ENCODE measurements at places on chromosomes 13 and 19.

- no peak for DNase-seq
Measured at GRCh38 chr19:43747557-43748204, 7.1 kb downstream of the SMG9 start.

DNA sequence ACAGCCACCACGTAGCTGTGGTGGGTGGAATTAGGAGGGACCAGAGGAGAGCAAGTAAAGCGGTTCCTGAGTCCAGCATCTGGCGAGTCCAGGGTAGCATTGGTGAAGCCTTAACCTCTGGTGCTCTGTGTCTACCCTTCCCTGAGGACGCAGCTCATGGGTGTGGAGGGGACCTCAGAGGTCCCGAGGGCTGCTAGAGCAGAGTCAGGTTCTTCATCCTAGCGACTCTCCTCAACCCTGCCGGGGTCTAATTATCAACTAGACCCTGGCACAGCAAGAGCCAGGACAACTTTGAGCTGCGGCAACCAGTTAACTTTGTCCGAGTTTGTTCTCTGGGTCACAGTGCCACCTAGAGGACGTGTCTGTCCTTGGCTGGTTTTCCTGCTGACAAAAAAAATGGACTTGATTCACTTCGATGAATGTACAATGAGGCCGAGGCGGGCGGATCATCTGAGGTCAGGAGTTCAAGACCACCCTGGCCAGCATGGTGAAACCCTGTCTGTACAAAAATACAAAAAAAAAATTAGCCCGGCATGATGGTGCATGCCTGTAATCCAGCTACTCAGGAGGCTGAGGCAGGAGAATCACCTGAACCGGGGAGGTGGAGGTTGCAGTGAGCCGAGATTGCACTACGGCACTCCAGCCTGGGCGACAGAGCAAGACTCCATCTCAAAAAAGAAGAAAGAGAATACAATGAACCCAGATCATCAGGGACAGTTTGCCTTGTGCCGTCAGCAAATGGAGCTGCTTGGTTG lies 25.0 kb downstream of the TSSK6 start:
- no peak for DNase-seq

GRCh38 chr13:46143184-46143701 lies 38.4 kb upstream of the CPB2 start:
- no peak for DNase-seq

DNA sequence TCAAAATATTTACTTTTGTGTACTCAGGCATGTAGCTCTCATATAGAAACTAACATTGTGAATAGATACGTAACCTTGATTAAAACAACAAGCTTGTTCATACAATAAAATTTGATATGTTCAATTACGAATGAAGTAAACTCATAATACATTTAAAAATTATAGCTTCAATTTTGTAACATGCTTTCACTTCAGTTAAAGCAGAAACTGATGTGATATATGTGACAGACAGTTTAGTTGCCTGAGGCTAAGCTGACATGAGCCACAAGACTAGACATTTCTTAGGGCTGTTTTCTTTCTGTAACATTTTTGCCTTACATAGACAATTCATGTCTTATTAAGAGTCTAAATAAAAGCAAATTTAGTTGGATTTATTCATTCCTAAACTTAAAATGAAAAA lies 526.0 kb downstream of the PCDH9 start:
- no peak for DNase-seq

- no peak for DNase-seq
Measured at GRCh38 chr13:49549289-49549688, 36.1 kb downstream of the RCBTB1 start.

DNA sequence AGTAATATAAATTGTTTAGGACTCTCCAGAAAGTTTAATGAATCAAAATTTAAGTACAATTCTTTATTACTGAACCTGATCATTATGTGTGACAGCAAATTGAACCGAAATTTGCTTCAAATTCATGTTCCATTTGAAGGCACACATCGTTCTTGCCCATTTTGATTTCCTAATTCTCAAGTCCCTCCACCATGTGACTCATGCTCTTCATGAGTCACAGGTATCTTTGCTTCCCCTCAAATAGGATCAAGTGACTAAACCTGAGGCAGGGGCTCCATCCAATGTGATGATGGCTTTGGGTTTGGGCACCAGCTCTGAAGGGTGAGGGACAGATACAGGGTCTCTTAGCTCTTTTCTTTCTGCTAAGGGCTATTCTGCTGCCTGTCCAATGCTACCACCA lies 86.1 kb downstream of the THSD1 start:
- no peak for DNase-seq

- peak; percentile 65 for DNase-seq
Measured at GRCh38 chr19:55283548-55284377, at the start of gene BRSK1. Gene BRSK1, plus strand, starts transcription at chr19:55283997. Its CDS starts 446 bp downstream, at chr19:55284443.

DNA sequence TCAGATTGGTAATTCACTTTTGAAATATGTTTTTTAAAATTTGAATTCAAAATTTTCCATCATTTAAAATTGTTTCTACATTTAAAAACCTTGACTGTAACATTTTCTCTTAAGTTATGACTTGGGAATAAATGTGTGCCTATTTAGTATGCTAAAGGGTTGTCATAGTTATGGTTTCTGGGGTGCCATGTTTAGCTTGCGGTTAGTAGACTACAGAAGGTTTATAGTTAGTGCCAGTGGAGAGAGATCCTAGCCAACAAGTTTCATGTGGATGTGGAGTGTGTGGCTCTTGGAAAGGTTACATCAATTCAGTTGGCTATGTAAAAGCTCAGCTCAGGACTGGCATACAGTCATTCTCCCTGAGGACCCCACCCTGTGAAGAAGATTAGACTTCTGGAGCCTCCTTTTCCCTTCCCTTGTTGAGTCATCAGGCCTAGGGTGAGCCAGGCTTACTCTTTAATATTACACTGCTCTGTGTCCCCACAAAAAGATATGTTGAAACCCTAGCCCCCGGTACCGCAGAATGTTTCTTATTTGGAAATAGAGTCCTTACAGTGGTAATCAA lies 20.4 kb downstream of the LMO7 start:
- no peak for DNase-seq

- DNase-seq, result no peak
Measured at GRCh38 chr13:33931397-33932311, 113.7 kb downstream of the RFC3 start.
